ENCODE measurements at places on chromosomes 7 and 10.

DNA sequence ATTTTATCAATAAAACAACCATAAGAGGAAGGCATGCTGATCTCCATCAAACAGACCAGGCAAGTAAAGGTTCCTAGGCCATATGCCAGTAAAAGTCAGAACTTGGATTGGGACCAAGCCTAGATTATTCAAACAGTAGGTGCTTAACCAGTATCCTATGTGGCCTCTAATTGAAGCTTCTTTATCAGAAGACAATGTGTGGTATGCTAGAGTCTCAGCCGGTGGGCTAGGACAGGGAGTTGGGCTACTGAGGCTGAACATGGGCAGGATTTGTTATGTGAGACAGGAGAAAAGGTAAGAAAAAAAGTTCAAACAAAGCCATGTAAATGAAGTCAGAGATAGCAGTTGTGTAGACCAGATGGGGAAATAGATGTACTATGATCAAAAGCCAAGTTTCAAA lies 413.7 kb upstream of the GHITM start:
- no peak for DNase-seq

GRCh38 chr10:75143353-75143752 lies 31.9 kb downstream of the SAMD8 start:
- peak; percentile 13 for DNase-seq

GRCh38 chr10:101749047-101750016 lies 26.6 kb downstream of the FGF8 start:
- no peak for DNase-seq

DNA sequence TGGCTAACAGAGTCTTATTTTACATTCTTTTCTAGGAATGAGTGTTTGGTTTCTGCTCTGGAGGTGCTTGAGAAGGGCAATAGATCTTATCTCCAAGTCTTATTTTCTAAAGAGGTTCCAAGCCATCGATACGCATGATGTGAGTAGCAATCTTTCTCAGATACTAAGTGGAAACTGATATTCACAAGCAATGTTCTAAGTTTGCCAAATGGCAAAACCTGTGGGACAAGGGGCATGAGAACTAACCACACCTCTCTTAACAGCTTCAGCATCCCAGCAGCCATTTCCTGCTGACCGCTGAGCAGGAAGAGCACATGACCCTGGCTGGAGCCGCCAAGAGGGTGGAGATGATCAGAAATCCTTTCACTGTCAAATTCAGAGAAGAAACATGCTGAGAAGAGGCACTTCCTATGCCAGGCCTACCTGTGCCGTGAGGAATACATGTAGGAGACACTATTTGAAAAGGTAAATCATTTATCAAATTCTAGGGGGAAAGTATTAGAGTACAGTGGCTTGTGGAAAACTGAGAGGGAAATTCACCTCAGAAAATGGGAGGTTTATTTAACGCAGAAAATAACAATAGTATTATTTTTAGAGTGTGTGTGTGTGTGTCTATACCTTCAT lies 35.2 kb downstream of the CCDC71L start:
- DNase-seq: no peak

GRCh38 chr10:128744092-128744491 lies 617.9 kb upstream of the MKI67 start:
- no peak for DNase-seq

- DNase-seq: peak; percentile 25
Measured at GRCh38 chr7:117816727-117817126, 56.5 kb downstream of the CTTNBP2 start.

GRCh38 chr10:16231734-16232435 lies 204.9 kb upstream of the PTER start:
- DNase-seq: no peak

- no peak for DNase-seq
Measured at GRCh38 chr7:36788825-36789470, 64.7 kb upstream of the AOAH start.

GRCh38 chr7:122290476-122290875 lies 14.1 kb downstream of the FEZF1 start:
- no peak for DNase-seq

DNA sequence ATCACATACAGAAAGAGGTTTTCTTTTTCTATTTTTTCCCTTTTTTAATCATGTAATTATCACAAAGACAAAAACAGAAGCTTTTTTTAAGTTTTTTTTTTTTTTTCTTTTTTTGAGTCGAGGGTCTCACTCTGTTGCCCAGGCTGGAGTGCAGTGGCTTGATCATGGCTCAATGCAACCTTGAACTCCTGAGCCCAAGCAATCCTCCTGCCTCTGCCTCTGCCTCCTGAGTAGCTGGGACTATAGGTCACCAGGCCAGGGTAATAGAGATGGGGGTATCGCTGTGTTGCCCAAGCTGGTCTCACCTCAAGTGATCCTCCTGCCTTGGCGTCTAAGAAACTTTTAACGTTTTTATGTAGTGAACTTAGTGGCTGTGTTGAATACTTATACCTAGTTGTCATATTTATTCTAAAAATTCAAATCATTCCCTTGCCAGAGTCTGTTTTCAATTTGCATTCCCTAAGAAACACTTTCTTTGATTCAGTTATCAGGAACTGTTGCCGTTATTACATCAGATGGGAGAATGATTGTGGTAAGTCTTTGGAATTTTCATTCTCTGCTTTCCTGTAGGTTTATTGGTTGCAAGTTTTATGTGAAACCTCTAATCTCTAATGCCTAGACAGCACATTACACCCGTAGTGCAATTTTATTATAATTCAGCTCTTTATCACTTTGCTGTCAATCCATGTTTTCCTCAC lies 1.3 kb downstream of the LSM8 start:
- DNase-seq: peak; percentile 45

GRCh38 chr7:15015545-15016314 lies 113.2 kb upstream of the DGKB start:
- peak; percentile 56 for DNase-seq

GRCh38 chr7:1245524-1246050 lies 12.9 kb downstream of the UNCX start:
- DNase-seq: no peak

GRCh38 chr7:87359366-87359765 lies 13.9 kb downstream of the CROT start:
- peak; percentile 89 for DNase-seq

GRCh38 chr7:157152391-157152937 lies 13.7 kb downstream of the UBE3C start:
- DNase-seq: no peak

DNA sequence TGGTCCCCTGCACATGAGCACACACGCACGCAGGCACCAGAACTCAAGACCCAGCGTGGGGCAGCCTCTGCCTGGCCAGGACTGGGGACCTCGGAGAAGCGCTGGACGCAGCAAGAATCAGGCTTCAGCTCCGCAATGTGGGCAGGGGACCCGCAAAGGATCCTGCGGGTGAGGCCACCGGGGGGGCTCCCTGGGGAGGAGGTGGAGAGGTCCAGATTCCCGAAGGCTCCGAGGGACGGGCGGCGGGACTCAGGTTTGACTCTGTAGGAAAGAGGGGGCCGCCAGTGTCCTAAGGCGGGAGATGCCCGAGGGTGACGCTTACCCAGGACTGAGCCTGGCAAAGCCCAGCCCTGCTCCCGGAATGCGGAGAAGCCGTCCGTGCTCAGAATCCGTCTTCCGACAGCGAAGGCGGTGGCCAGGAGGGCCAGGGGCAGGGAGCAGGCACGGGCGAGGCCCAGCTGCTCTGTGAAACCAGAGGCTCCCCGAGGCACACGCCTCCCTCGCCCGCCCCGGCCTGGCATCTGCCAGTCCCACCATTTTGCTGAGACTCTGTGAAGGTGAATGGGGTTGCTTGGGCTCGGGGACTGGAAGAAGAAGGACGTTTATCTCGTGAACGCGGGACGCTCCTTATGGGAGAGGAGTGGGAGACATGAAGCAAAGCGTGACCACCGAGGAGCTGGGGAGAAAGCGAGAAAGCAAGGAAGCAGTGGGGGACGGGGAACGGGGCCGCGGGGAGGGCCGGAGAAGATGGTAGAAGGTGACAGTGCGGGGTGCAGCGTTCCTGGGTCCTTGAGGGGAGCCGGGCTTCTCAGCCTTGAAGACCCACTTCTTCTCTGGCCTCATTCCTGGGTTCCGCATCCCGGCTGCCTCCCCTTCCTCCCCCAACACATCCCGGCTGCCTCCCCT lies 489.2 kb downstream of the PTPRN2 start:
- DNase-seq: no peak

DNA sequence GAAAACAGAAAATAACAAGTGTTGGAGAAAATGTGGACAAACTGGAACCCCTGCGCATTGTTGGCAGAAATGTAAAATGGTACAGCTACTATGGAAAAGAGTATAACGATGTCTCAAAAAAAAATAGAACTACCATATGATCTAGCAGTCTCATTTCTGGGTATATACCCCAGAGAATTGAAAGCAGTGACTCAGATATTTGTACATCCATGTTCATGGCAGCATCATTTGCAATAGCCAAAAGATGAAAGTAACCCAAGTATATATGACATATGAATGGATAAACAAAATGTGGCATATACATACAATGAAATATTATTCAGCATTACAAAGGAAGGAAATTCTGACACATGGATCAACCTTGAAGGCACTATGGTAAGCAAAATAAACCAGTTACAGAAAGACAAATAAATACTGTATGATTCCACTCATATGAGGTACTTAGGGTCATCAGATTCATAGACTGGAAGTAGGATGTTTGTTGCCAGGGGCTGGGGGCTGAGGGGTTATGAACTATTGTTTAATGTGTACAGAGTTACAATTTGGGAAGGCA lies 4.9 kb downstream of the NRCAM start:
- no peak for DNase-seq

- DNase-seq: no peak
Measured at GRCh38 chr7:4873071-4873944, 10.2 kb downstream of the RADIL start.

DNA sequence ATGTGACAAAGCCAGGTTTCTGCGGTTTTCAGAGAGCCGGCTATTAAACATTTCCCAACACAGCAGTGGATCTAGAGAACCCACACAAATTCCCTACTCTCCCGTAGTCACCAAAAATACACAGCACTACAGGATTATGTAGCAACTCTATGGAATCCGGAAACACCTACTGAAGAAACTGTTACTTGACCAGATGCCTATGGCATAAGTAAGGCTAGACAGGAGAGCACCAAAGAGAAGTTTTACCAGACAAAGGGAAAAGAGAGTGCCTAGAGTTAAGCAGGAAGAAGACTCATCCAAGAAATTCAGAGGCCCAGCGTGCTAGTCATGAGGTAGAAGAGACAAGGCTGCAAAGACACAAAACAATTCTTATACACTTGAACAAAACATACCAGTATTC lies 321.1 kb downstream of the PARD3 start:
- DNase-seq: peak; percentile 74
